ENCODE measurements at places on chromosomes 7 and 10. TPM values are rescaled to one million over a fixed set of nuclear protein-coding genes. Genes with fewer than 3 reads are reported as not detected.

The UCN3 gene
- not detected for total RNA-seq

The CPA4 gene
- 52.9 TPM for total RNA-seq

The GNGT1 gene
- total RNA-seq, result not detected

The ARHGAP12 gene
- 56.3 TPM for total RNA-seq

The CALCR gene
- not detected for total RNA-seq

The MOGAT3 gene
- not detected for total RNA-seq

The LDB3 gene
- 0.08 TPM for total RNA-seq

The GIMAP4 gene
- total RNA-seq, result not detected

The CNTNAP2 gene
- total RNA-seq, result not detected

The PCGF6 gene
- 9.8 TPM for total RNA-seq

The NPFFR1 gene
- not detected for total RNA-seq

The ITPRIP gene
- total RNA-seq, result 4.0 TPM

The EPHB6 gene
- 9.9 TPM for total RNA-seq

The PRTFDC1 gene
- 12.6 TPM for total RNA-seq

The HDAC9 gene
- total RNA-seq, result 21.2 TPM

The CELF2 gene
- total RNA-seq, result 7.6 TPM
